Dermis lymphatic vessel endothelial cell (primary cell): ENCODE measurements at places on chromosomes 3 and 15. TPM values are rescaled to one million over a fixed set of nuclear protein-coding genes. Genes with fewer than 3 reads are reported as not detected.

The CHRNB4 gene
- not detected in 2 replicates for total RNA-seq

The GOLGA8M gene
- total RNA-seq = 1.2 and 4.4 TPM in 2 replicates

The OR5K1 gene
- total RNA-seq = not detected in 2 replicates

The UBAP1L gene
- total RNA-seq = 3.1 and 11.8 TPM in 2 replicates

The COMMD4 gene
- 80.5 and 86.0 TPM in 2 replicates for total RNA-seq

The SHQ1 gene
- 14.5 and 21.7 TPM in 2 replicates for total RNA-seq

The CISH gene
- total RNA-seq = 0.11 and 0.17 TPM in 2 replicates

The FSTL1 gene
- 162 and 170 TPM in 2 replicates for total RNA-seq

The SAMMSON gene
- total RNA-seq = not detected in 2 replicates

The AHSG gene
- total RNA-seq = 0.09 TPM in 1 of 2 replicates, not detected in the other

The NR1I2 gene
- not detected in 2 replicates for total RNA-seq

The SKIL gene
- total RNA-seq = 65.1 and 122 TPM in 2 replicates

The TTC23 gene
- total RNA-seq = 7.9 and 11.8 TPM in 2 replicates

The SMC4 gene
- 37.4 and 50.1 TPM in 2 replicates for total RNA-seq

The ZNF620 gene
- total RNA-seq = 6.7 and 7.6 TPM in 2 replicates

The MYEF2 gene
- total RNA-seq = 6.5 and 12.9 TPM in 2 replicates

The ARGFX gene
- not detected in 2 replicates for total RNA-seq

The ANKRD34C gene
- total RNA-seq = not detected in 2 replicates

The SEMA7A gene
- total RNA-seq = 0.54 and 0.60 TPM in 2 replicates

The SSUH2 gene
- 0.76 and 1.2 TPM in 2 replicates for total RNA-seq

The FAM174B gene
- 62.0 and 116 TPM in 2 replicates for total RNA-seq

The CTXN2 gene
- total RNA-seq = not detected in 2 replicates

The PIK3R4 gene
- 25.9 and 30.1 TPM in 2 replicates for total RNA-seq

The BCHE gene
- 18.2 and 36.1 TPM in 2 replicates for total RNA-seq

The DPPA2 gene
- not detected in 2 replicates for total RNA-seq

The GP9 gene
- total RNA-seq = 0.11 TPM in 1 of 2 replicates, not detected in the other

The LSG1 gene
- total RNA-seq = 42.7 and 46.1 TPM in 2 replicates

The CCR3 gene
- total RNA-seq = not detected in 2 replicates

The TM4SF4 gene
- total RNA-seq = 0.11 and 0.34 TPM in 2 replicates

The WDR93 gene
- not detected in 2 replicates for total RNA-seq

The FBXW12 gene
- total RNA-seq = not detected in 2 replicates

The ZDHHC23 gene
- 17.9 and 35.5 TPM in 2 replicates for total RNA-seq

The ALAS1 gene
- 37.6 and 37.9 TPM in 2 replicates for total RNA-seq

The PLA2G4D gene
- total RNA-seq = not detected in 2 replicates

The FBXL22 gene
- total RNA-seq = 0.09 and 0.11 TPM in 2 replicates

The GBE1 gene
- total RNA-seq = 52.9 and 77.0 TPM in 2 replicates

The CXCR6 gene
- total RNA-seq = 0.09 TPM in 1 of 2 replicates, not detected in the other

The SERINC4 gene
- 0.11 TPM in 1 of 2 replicates, not detected in the other for total RNA-seq

The SENP8 gene
- 1.2 and 1.6 TPM in 2 replicates for total RNA-seq

The FSIP1 gene
- 0.43 and 0.69 TPM in 2 replicates for total RNA-seq

The MYO5C gene
- total RNA-seq = 13.8 and 14.3 TPM in 2 replicates

The MAPKBP1 gene
- 6.3 and 9.2 TPM in 2 replicates for total RNA-seq

The ZNF80 gene
- not detected in 2 replicates for total RNA-seq

The GOLGA6A gene
- total RNA-seq = not detected in 2 replicates

The RASGRP1 gene
- 0.11 and 0.17 TPM in 2 replicates for total RNA-seq
